ENCODE measurements at places on chromosomes 16 and 17.

- DNase-seq = no peak
These were observed 22.9 kb downstream of the SLFN12L start for GRCh38 chr17:35514564-35514963.

- no peak for DNase-seq
These were observed 29.5 kb upstream of the RPH3AL start for GRCh38 chr17:381941-382643.

- DNase-seq = no peak
These were observed 25.0 kb upstream of the MILR1 start for GRCh38 chr17:64423881-64424280.

GRCh38 chr16:1538804-1539520 is 5.5 kb downstream of the TMEM204 start:
- peak; percentile 72 for DNase-seq

- DNase-seq = no peak
These were observed 12.4 kb downstream of the DEF8 start for GRCh38 chr16:89960966-89961365.
